ENCODE measurements at places on chromosomes 4 and X. TPM values are rescaled to one million over a fixed set of nuclear protein-coding genes. Genes with fewer than 3 reads are reported as not detected.

GRCh38 chr4:80006935-80007744, 65.9 kb downstream of the ANTXR2 start:
- ATAC-seq: no peak

GRCh38 chr4:37338972-37339371, 94.4 kb downstream of the NWD2 start:
- no peak for ATAC-seq

GRCh38 chr4:43547561-43547960, 655.0 kb downstream of the GRXCR1 start:
- ATAC-seq: no peak

DNA sequence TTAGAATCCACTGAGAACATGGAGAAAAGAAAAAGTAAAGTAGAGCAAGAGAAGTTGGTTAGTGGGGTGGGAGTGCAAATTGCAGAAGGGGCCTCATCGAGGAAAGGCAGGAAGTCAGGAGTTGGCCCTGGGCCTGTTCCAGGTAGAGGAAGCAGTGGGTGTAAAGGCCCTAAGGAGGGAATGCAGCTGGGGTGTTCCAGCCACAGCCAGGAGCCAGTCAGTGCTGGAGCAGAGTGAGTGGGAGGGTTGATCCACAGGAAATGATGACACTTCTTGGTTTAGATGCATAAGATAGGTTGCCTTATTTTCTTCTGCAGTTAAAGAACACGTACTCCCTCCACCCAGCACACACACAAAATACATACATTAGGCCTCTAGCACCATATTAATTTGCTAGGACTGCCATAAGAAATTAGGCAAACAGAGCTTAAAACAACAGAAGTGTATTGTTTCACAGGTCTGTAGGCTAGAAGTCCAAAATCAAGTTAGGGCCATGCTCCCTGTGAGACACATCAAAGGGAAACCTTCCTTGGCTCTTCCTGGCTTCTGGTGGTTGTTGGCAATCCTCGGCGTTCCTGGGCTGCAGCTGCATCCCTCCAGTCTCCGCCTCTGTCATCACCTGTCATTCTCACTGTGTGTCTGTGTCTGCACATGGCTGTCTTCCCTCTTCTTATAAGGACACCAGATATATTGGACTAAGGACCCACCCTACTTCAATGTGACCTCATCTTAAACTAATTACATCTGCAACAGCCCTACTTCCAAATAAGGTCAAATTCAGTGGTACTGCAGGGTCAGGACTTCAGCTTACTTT, 205.9 kb downstream of the AASDH start:
- peak; percentile 35 for ATAC-seq

GRCh38 chrX:23742174-23742696, 841 bp downstream of the ACOT9 start:
- ATAC-seq: no peak

HPGDS gene
- 0.41 TPM for total RNA-seq

DNA sequence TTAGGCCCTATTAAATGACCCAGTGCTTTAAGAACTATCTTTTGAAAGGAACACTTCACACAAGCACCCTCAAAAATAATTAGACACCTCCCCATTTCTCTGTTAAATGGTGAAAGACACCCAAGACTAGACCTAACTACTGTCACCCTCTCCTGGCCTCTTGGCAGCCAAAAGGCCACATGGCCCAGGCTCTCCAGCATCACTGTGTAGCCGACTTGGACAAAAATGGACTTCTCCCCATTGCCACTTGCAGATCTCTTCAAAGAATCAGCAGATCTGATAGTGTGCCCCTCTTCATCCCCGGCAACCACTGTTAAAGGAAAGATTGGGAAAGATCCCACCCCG, 2.0 kb downstream of the MID1IP1 start:
- no peak for ATAC-seq

GRCh38 chr4:40812386-40812785, 62.6 kb downstream of the NSUN7 start:
- ATAC-seq: no peak

- no peak for ATAC-seq
Measured at GRCh38 chrX:18377796-18378195, 23.3 kb upstream of the SCML2 start.

GRCh38 chr4:48268956-48269860, at the start of gene TEC:
TSS of gene TEC (minus strand) at chr4:48269838. CDS start at chr4:48228614, 41,224 bp downstream.
- ATAC-seq: peak; percentile 63

GRCh38 chr4:91764085-91764484, 539.7 kb upstream of the GRID2 start:
- no peak for ATAC-seq

ZFYVE28 gene
- 2.9 TPM for total RNA-seq

POU3F4 gene
- total RNA-seq: 8.0 TPM

CYTL1 gene
- total RNA-seq: not detected

DNA sequence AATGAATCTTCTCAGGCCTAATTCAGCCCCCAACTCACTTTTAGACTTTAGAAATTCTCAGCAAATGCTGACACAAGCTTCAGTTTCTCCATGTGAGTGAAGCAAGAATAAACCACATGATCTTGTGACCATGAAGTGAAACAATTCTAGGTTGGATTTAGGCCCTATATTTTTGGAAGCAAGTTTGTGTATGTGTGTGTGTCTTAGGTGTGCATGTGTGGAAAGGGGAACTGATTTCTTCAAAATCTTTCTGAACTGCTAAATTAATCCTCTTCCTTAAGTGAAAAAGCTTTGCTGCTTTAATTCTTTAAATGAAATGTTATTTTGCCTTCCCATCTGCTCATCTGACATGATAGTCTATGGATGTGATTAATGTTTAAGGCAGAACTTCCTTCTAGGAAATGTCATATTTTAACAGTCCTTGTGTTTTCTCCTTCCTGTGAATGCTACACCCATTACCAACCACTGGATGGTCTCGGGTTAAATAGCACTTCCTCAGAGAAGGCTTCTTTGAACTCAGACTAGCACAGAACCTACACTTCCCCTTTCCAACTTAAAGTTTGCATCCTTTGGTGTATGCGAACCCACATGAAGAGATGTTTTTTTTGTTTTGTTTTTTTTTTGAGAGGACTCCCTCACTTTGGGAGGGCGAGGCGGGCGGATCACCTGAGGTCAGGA, 1.2 kb upstream of the TMEM144 start:
- no peak for ATAC-seq

DNA sequence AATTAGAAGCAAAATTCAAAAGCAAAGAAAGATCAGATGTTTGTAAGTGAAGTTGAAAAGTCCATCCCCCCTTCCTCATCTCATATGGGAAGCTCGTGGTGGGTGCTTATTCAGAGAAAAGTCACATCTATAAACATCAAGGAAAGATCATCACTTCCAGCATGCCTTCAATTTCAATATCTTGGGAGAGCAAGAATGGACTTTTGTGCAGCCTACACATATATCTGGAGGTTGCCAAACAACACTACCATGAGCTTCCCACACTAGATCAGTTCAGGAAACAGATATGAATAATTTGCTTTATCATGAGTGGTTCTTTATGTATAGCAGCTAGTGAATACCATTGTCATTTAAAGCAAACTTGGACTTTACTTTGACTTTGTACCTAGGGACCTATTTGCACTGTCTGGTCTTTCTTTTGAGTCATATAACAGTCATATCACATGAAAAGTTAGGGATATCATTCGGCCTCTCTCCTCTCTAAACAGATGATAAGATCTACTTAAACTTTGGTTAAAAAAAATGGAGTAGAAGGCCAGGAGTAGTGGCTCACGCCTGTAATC, 5.6 kb upstream of the TBL1X start:
- no peak for ATAC-seq

GRCh38 chr4:120544838-120545237, 377.7 kb downstream of the PRDM5 start:
- no peak for ATAC-seq

AMBN gene
- total RNA-seq: 0.28 TPM

CACNA1F gene
- total RNA-seq: 0.41 TPM

DNA sequence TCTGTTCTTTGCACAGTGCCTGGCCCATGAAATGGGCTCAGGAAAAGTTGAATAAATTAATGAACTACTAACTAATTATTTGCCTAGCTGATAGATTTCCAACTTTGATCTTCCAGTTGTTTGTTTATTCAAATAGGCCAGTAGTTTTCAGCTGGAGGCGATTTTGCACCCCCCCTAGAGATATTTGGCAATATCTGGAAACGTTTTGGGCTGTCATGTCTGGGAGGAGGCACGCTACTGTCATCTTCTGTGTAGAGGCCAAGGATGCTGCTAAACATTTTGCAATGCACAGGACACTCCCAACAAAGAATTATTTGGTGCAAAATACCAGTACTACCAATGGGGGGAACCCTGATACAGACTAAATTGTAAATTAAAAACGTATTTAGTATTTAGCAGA, 81.9 kb downstream of the VCX2 start:
- no peak for ATAC-seq

Measured in motor neuron (in vitro differentiated cells).